ENCODE measurements at places on chromosomes 12 and 14. TPM values are rescaled to one million over a fixed set of nuclear protein-coding genes. Genes with fewer than 3 reads are reported as not detected.

DNA sequence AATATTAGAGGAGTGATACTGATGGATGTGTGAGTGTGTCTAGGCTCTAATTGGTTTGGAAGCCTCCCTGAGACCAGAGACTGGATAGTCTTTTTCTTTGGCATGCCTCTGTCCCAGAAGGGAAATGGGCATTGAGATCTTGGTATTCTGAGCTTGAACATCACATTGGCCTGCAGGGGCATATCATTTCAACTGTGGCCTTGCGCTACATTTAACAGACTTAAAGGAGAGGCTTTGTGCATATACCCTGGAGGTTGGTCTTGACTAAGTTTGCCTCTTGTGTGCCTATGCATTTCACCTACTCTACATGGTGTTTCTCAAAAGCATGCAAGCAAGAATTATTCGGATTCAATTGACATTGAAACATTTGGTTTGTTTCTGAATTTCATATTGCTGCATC, 185.4 kb downstream of the TMTC2 start:
- ATAC-seq, result no peak

- ATAC-seq, result no peak
Measured at GRCh38 chr12:70400124-70400523, 34.0 kb downstream of the KCNMB4 start.

DNA sequence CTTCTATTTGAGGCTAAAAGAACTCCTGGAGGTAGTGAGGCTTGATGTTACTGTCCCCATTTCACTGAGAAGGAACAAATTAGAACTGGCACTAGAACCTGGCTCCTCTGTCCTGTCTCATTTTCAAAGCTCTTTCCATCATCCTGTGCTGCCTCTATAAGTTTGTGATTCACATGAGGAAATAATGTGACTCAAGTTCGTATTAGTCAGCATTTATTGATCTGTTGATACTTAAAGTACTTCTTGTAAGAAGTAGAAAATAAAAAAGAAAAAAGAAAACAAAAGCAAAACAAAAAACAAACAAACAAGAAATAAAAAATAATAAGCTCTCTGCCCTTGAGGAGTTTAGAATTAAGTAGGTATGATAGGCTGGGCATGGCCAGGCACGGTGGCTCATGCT, 2.3 kb upstream of the ESPL1 start:
- ATAC-seq, result no peak

DNA sequence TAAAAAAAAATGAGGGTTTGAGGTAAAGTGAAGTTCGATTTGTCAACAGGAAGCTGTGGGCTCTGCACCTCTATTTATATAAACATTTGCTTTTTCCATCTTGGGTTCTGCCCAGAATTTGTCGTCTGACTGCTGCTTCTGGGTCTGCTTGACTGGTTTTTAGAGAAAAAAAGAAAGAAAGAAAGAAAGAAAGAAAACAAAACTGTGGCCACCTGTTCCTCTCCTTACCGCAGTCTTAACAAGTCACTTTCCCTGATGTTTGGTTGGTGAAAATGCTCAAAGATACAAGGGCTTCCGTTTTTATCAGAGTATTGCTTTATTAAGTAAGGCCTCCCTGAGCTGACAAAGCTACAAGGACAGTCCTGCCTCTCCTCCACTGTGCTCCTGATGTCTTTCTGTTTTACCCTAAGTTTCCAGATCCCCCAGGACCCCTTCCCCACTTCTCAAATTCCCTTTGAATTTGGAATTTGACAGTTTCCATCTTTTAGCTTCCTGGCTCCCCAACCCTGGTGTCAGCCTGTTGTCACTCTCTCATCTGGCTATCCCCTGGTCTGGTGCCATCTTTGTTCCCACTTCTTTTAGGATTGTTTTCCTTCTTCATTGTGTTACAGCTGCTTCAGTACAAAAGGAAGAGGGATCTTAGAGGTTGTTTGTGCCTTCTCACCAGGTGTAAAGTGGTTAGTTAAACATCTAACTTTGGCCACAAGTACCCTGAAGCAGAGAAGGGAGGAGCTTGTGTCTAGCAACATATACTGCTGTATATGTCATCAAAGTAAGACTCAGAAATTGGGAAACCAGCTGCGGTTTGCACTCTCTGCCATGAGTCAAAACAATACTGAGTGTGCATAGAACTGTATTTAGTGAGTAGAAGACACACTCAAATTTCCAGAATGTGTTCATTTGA, 18.0 kb downstream of the MFAP5 start:
- ATAC-seq, result no peak

BCAT1 gene
- total RNA-seq, result 13.1 TPM

NANOG gene
- 2.3 TPM for total RNA-seq

DYNC1H1 gene
- 1,020 TPM for total RNA-seq
